ENCODE measurements at places on chromosomes 3 and 15.

- no peak for DNase-seq
Measured at GRCh38 chr15:99850517-99850916, 117.3 kb upstream of the LYSMD4 start.

GRCh38 chr15:35487417-35487816, 58.5 kb downstream of the DPH6 start:
- no peak for DNase-seq

- no peak for DNase-seq
Measured at GRCh38 chr15:73142802-73143762, 90.8 kb downstream of the NEO1 start.

DNA sequence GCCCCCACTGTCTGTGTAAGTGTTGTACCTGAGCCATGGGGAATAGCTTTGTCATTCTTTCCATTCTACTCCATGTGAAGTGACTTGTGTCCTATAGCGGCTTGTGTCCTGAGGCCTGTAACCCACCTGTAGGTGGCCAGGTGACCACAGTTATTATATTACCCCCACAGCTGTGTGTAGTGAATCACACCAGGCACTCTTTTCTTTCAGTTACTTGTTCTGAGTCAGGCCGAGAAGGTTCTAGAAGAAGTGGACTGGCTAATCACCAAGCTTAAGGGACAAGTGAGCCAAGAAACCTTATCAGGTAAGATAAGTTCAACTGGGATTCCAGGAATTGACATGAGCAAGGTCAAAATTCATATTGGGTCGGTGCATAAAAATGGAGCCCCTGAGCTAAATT, 29.2 kb downstream of the POLG start:
- DNase-seq, result no peak

DNA sequence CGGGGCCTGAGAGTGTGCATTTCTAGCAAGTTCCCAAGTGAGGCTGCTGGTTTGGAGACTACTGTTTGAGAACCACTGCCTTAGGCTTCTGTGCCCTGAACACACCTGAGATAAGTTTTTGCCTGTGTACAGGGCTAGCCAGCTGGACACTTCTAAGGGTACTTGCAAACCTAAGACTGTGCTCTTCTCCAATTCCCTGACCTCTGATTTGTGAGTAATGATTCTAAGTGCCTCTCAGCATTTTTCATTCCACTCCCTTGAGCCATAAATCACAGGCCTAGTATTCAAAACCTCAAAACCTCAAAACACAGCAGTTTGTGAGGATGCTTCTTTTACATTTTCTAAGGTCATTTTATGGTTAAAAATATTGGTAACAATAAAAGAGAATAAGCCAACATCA, 148.4 kb downstream of the CHST2 start:
- DNase-seq, result no peak

- no peak for DNase-seq
Measured at GRCh38 chr3:108518895-108519294, 8.5 kb upstream of the MYH15 start.

DNA sequence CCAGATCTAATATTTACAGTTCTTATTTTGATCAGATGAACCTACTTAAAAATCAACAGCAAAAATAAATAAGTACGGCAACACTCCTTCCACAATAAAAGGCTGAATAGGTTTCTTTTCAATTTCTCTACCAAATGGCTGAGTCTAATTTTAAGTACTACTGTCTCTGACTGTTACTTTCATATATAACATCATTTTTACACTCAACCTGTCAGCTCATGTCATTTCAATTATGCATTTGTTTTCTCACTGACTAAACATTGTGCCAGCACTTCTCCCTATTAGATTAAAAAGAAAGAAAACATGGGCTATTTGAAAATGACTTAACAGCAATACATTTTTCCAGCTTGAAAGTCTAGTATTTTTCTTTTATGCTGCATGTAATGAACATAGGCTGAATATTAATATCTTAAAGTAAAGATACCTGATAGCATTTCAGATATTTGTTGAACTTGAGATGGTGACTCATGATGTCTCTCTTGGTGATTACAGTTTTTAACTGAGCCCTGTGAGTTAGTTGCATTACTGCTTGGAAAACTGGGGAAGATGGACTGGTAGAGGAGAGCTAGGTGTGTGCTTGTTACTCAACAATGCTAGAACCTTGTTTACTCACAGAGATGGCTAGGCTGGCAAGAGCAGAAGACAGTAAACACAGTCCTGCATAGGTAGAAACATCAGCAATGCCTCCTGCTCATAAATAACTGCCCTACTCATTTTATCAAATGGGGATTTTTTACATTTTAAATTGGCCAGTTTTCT, 73.9 kb downstream of the PEX5L start:
- no peak for DNase-seq

GRCh38 chr3:55190331-55190730, 262.5 kb upstream of the LRTM1 start:
- DNase-seq, result no peak

- DNase-seq, result no peak
Measured at GRCh38 chr3:168051070-168051469, 44.7 kb downstream of the GOLIM4 start.

- DNase-seq, result no peak
Measured at GRCh38 chr15:97383516-97383915, 577.0 kb upstream of the ARRDC4 start.

GRCh38 chr3:23086331-23086730, 116.8 kb upstream of the UBE2E2 start:
- no peak for DNase-seq

DNA sequence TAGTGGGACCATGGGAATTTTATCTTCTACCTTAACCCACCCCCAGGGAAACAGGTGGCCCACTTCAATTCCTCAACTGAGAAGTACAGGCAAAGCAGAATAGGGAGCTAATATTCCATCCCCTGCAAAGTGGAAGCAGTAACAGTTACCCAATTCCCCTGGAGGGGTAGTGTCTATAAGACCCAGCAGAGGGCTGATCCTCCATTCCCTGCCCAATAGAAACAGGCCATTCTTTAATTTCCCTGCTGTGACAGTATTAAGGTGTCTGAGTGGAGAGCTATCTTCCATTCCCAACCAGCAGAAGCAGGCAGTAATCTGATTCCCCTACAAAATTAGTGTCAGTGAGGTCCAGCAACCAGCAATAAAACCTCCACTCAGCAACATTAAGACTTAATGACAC, 219.8 kb downstream of the ULK4 start:
- DNase-seq, result no peak

DNA sequence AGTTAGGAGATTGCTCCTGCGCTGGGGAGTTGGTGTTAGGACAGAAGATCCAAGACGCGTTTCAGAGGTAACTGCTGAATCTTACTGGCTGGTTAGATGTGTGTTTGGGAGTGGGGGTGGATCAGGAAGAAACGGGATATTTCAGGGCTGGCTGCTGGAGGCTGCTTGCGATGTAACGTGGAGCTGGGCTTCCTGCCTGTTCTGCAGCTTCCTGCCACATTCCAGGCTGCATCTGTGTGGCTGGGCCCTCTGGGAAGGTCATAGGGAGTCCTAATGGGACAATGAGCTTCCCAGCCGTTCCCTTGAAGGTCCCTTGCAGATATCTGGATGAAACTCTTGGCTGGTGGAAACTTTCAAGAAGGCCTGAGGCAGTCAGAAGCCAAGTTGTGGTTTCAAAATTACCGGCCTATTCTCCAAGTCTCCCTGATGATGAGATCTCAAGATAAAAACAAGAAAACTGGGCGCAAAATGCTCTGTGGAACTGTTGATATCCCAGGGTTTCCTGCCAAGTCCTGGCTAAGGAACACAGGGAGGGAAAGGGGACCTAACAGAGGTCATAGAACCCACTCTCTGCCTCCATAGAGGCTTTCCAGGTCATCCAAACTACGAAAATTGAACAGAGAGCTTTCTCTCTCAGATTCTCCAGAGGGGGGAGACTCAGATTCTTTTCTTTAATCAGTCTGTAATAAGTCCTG, 67.0 kb downstream of the NOX5 start:
- no peak for DNase-seq

GRCh38 chr3:192889679-192890078, 28.0 kb downstream of the MB21D2 start:
- no peak for DNase-seq

GRCh38 chr3:13597661-13598060, 48.7 kb downstream of the FBLN2 start:
- no peak for DNase-seq

DNA sequence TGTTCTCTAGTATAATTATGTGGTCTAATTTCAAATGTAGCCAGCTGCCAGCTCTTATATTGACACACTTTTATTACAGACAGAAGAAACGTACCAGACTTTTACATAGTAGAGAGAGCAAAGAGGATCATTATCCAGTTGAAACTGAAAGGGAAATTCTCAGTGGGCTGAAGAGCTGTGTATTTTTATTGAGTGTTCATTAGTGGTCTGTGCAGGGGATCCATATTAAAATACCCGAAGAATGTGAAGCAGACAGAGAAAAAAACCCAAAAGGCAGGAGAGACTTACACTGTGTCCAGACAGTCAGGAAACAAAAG, 41.3 kb downstream of the MYRIP start:
- no peak for DNase-seq

DNA sequence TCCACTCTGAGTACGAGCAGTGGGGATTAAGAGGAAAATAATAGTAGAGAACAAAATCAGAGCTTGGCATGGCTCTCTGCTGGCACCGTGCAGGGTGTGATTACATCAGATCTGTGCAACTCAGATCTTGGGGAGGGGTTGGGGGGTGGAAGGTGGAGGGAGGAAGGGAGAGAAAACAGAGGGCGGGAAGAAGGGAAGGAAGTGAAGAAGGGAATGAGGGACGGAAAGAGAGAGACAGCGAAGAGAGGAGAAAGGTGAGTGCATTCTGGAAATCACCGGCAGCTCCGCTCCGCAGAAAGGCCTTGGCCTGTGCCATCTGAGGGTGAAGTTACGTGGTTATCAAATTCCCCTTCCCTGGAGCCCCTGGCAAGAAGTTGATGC, 31.0 kb upstream of the ADAMTS17 start:
- DNase-seq, result no peak

DNA sequence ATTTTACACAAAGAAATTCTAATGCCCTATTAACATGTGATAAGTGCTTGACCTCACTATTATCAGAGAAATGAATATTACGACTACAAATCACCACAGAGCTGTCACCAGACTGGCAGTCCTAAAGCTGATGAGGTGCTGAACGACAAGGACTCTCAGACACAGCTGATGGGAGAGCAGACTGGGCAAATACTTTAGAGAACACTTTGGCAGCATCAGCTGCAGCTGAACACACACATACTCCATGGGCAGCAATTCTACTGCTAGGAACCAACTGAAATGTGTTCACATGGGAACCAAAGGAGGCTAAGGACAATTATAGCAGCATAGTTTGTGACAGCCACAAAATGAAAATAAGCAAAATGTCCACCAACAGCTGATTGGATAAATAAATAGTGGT, 45.5 kb downstream of the SUSD5 start:
- DNase-seq, result no peak

DNA sequence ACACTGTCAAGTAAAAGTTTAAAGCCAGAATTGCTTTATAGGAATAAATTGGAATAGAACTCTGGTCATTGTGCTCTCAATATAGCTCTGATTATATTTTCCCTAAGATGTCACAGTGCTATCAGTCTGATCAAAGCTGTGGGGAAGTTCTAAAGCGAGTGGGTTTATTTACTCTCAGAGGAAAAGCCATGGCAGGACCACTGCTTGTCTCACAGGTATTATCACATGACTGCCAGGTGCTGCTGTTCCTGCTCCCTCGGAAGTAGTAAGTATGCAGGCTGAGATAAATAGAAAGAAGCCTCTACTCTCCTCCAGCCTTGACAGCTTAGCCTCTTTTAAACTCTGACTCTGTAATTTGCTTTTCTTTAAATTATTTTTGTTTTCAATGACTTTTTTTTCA, 49.1 kb upstream of the UTS2B start:
- no peak for DNase-seq

DNA sequence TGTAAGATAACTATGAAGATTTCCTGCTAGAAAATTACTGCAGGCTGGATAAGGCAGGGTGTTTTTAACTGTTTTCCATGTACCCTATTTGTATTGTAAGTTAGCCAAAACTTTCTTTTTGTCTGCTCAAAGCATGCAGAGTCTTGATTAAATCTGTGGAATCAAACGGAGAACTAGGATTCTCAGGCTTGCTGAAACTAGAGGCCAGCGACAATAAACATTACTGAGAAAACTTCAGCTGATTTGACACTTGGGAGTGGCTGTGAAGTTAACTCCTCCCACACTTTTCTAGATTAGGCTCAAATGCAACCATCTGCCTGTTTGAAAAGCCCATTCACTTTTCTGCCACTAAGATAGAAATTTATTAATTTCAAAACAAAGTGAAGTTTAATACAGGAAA, 153.2 kb upstream of the FRMD4B start:
- no peak for DNase-seq

DNA sequence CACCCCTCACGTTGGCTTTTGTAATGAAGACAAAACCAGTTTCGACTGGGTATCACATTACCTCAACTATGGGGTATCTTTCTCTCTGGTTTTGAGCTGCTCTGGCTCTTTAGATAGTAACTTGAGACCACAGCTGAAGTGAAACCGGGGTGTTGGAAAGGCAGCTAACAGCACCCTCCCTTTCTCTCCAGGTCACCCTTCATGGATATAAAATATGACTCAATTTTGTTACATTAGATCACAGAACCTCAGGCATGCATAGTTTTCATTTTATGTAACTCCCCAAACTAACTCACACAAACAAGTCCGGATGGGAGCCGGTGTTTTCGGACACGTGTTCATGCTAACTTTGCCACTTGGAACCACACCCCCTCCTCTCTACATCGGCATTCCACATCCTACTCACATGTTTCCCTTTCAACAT, 90.7 kb downstream of the NR2F2 start:
- DNase-seq, result no peak

DNA sequence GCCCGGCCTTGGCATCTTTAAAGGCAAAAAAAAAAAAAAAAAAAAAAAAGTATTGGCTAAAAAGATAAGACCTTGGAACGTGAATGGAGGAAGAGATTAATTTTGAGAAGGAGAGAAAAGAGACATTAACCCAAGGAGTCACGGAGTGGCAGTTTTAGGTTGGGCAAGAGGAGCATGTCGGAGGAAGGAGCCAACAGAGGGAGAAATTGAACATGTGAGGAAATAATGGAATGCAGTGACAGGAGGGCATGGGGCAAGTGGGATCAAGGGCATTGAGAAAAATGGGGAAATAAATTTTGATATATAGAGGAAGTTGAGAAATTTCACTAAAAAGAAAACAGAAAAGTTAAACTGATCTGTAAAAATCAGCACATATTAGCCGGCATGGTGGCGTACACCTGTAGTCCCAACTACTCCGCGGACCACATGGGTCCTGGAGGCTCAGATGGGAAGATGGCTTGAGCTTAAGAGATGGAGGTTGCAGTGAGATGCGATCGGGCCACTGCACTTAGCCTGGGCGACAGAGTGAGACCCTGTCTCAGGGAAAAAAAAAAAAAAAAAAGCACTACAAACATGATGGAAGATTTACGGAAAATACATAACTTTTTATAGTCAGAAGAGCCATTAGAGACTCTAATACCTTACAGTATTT, 1.2 kb downstream of the HAUS2 start:
- DNase-seq, result no peak

- DNase-seq, result no peak
Measured at GRCh38 chr15:63232405-63232804, 43.0 kb downstream of the RAB8B start.

GRCh38 chr15:76058714-76059319, 968 bp upstream of the TMEM266 start:
- DNase-seq, result no peak
